ENCODE measurements at places on chromosomes 6 and 20.
A peak's percentile ranks its signal among the peaks of the same experiment; 100 is the strongest.

GRCh38 chr6:133408543-133408942 lies 167.4 kb downstream of the EYA4 start:
- DNase-seq = no peak

GRCh38 chr6:156954816-156955215 lies 177.6 kb downstream of the ARID1B start:
- DNase-seq = no peak

GRCh38 chr6:28922821-28923317 lies 916 bp downstream of the TRIM27 start:
- DNase-seq = peak; percentile 35

DNA sequence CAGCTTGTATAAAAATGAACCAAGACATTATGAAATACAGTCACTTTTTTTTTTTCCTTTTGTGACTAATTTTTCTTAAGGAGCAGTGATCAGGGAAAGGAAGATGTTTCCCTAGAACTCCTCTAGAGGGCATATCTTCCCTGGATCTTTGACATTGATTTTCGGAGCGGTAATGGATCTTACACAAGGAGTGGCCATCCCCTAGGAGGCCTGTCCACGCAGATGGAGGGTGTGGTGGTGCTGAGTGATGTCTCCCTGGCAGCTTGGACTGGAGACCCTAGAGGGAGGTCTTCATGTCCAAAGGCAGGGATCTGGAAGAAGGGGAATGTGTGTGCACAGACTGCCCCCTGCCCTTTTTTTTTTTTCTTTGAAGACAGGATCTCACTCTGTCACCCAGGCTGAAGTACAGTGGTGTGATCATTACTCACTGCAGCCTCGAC lies 7.0 kb upstream of the KIFC1 start:
- no peak for DNase-seq

DNA sequence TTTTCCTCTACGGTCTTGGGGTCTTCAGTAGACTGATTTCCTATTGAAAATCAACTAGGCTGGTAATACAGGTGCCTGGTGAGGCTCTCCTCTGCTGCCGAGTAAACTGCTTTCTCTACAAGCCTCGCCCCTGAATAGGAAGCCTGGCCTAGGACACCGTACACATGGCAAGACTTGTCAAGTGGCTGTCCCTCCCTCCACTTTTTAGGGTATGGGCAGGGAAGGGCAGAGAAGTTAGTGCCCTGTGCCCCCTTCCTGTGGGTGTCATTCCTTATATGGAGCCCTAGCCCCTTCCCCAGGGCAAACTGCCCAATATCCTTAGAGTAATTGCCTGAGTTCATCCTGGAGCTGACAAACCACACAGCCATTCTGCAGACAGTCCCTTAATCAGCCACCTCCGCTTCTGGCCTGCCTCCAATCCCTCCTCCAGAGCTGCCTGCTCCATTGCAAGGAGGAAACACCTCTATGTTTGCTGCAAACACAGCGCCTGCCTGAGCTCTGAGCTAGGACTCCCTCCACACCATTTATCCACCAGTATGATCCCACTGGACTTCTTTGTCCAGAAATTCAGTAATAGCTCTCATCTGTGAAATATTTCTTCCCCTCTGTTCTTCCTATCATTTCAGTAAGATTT lies 93.1 kb downstream of the CHD6 start:
- DNase-seq = peak; percentile 77

DNA sequence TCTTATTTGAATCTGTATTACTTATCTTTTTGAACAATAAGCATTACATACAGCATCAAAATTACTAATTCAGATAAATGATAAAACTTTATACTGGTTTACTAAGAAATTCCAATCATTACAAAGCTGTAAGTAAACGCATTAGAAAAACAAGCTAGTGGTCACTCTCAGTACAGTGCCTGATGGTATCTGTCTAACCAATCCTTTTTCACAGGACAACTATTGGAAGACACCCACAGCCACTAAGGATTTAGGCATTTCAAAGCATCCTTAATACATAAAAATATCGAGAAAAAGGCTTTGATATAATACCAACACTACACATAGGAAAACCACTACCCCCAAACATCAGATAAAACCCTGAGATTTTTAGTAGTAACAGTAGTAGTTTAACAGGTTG lies 2.6 kb downstream of the CD164 start:
- no peak for DNase-seq

GRCh38 chr6:154247119-154247861 lies 109.3 kb downstream of the IPCEF1 start:
- peak; percentile 23 for DNase-seq

GRCh38 chr6:31558318-31558625 lies 10.9 kb downstream of the NFKBIL1 start:
- DNase-seq = no peak

- DNase-seq = no peak
Measured at GRCh38 chr20:51447097-51447764, 95.3 kb downstream of the NFATC2 start.

GRCh38 chr6:26198722-26199056 lies 111.5 kb downstream of the HFE start:
- DNase-seq = peak; percentile 69

DNA sequence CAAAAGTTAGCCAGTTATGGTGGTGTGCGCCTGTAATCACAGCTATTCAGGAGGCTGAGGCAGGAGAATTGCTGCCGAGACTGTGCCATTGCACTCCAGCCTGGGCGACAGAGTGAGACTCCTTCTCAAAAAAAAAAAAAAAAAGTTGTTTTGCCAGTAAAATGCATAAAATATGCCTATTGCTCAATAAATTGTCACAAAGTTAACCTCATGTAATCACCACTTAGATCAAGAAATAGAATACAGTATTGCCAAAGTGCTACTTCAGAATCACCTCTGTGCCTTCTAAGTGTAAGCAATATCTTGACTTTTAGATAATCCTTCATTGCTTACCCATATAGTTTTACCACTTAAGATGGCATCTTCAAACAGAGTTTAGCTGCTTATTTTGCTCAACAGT lies 80.7 kb downstream of the TRMT11 start:
- DNase-seq = no peak

DNA sequence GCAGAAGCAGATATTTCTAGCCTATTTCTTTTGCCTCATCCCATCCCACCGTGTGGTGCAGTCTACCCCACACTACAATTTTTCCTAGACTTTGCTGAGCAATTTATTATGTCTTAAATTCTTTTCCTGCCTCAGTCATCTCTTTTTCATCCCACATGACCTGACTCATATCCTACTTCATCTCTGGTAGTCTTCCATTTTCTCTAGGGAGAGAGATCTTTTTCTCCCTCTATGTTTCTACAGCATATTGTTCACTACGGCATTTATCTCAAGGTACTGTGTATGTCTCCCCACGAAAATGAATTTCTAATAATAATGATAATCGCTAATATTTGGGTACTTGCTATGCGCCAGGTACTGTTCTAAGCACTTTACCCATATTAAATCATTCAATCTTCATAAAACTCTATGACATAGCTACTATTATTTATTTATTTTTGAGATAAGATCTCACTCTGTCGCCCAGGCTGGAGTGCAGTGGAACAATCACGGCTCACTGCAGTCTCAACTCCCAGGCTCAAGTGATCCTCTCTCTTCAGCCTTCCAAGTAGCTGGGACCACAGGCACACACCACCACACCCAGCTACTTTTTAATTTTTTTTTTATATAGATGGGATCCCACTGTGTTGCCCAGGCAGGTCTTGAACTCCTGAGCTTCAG lies 15.6 kb downstream of the PDSS2 start:
- DNase-seq = no peak

DNA sequence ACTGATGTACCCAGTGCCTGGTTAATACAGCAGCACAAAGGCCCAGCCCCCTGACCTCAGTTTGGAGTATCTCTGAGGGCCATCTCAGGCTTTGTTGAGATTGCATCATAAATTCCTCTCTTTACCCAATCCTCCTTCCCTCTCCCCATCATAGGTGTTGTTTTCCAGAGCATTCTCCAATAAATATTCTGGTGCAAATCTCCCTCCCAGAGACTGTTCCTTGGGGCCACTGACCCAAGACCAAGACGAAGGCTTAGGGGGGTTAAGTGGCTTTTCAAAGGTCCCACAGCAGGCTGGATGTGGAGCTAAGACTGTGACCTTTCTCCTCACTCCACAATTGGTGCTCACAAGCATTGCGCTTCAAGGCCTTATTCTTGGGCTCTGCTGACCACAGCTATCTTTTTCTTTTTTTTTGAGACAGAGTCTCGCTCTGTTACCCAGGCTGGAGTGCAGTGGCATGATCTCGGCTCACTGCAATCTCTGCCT lies 72.4 kb upstream of the ZMYND8 start:
- DNase-seq = no peak

DNA sequence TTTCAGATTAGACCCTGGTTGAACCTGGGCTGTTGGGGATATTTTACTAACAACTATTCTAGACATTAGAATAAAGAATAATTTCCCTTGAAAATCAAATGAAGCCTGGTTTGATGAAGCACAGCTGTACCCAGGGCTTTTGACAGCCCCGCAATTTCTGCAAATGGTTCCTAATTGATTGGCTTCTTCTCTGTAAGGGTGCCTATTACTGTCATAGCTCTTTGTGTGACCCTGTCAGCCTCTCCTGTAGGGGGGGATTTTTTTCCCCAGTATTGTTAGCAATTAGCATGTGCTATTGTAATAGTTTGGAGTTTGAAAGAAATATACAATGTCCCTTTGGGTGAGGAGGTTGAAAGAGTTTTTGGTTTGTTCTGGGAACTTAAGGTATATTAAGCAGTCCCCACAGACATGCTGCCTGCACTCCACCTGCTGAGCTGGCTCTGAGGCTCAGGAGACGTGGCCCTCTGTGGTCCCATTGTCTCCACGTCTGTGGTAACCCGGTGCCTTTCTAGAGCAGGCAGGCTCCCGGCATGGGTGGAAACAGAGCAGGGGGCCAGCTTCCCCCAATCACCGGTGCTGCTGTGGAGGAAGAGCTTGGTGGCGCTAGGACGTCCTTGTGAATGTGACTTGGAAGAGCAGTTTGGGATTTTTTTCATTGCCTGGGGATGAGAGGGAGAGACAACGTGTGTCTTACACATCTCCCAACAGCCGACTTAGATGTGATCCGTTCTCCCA lies 47.3 kb upstream of the CLDN20 start:
- peak; percentile 68 for DNase-seq

DNA sequence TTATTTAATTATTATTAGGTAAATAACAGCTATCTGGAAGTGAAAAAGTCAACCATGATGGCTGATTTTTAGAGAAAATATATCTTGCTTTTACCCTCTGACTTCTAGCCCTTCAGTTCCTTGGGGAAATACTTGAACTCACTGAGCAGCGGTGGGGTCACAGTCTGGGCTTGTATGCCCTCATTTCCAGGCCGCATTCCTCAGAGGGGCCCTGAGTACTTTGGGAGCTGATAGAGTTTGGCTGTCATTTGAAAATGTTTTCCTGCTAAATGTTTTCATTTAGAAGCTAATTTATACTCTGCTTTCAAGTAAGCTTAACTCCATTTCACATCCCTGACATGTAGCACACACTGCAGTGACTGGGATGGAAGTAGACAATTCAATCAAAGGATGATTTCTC lies 1028.5 kb downstream of the KIF16B start:
- DNase-seq = no peak

GRCh38 chr6:48552905-48553304 lies 441.9 kb upstream of the PTCHD4 start:
- DNase-seq = no peak

DNA sequence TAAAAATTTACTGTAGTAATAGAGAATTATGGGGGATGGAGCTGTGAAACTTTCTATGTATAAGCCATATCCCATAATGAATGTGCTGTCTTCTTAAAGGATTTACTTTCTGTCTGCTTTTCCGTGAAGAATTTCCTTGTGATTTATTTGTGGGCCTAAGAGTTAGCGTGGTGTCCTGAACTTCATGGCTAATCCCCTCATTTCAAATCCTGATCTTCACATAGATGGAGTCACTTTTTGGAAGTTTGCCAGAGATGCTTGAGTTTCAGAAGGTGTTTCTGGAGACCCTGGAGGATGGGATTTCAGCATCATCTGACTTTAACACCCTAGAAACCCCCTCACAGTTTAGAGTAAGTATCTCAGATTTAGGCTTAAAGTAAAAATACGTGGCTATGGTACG lies 19.4 kb upstream of the CLDN20 start:
- no peak for DNase-seq

Measured in NCI-H1092 treated with DMSO at 0.1 percent for 48 hours (cell line).